CD4-positive, alpha-beta T cell treated with Interleukin-10 for 1 hour (primary cell): ENCODE measurements at places on chromosomes 7 and 10.
A peak's percentile ranks its signal among the peaks of the same experiment; 100 is the strongest.

GRCh38 chr10:31602541-31603234 lies 283.7 kb downstream of the ZEB1 start:
- DNase-seq = no peak

DNA sequence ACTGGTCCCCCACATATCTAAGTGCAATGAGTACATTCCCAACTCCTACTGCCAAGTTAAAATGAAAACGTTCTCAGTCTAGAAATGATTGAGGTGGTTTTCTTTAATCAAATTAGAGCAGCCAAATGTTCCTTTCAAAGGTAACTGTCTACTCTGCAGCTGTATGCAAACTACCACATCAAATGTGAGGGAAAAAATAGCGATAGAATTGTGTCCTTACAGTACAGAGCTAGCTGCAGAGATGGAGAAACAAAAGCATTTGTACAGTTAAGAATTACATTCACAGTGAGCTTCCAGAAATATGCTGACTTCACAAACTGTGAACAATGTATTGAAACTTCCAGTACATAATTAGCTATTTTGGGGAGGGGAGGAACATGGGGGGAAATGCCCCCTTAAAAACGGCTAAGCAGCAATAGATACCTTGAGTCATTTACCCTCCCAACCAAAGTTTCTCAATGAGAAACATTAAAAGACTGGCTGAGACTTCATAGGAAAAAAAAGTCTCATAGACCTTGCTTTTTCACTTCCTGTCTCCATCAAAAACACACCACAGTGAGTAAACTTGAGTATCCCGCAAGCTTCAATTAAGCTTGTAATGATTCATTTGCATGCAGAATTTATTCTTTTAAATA lies 22.9 kb downstream of the CDK6 start:
- DNase-seq = peak; percentile 41

DNA sequence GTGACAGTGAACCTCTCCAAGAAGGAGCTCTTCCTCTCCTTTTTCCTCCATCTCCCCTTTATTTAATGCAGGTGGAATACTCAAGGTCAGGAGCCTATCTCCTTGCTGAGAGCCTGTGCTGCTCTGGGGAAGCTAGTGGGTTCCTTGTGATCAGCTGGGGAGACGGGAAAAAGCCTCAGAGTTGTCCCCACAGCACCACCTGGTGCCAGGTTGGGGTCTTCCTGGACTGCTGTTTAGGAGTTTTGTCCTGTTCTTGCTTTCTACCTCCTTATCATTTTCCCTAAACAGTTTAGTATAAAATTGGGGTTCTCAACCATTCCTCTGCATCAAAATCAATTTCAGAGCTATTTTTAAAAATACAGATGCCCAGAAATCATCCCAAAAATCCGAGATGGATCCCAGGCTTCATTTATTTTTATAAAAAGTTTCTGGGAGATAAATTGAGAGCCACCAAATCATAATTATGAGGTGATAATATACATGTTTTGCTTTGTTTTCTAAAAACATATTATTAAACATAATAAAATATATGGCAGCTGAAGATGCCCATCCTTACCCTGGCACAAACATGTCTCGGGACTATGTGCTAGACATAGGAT lies 44.3 kb downstream of the MACC1 start:
- DNase-seq = no peak

DNA sequence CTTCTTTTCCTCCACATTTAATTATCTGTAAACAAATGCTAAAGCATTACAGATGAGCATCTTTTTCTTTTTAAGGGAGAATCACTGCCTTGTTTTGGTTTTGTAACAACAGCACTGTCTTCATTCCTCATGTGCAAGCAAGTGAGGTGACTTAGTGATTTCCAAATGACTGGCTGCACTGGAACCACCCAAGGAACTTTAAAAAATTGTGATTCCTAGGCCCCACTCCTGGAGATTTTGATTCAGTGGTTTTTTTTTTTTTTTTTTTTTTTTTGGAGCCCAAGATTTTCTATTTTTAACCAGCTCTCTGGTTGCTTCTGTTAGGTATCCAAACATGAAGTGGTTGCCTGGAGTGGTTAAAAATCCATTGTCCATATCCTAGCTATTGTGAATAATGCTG lies 176.2 kb downstream of the LRMDA start:
- DNase-seq = no peak

DNA sequence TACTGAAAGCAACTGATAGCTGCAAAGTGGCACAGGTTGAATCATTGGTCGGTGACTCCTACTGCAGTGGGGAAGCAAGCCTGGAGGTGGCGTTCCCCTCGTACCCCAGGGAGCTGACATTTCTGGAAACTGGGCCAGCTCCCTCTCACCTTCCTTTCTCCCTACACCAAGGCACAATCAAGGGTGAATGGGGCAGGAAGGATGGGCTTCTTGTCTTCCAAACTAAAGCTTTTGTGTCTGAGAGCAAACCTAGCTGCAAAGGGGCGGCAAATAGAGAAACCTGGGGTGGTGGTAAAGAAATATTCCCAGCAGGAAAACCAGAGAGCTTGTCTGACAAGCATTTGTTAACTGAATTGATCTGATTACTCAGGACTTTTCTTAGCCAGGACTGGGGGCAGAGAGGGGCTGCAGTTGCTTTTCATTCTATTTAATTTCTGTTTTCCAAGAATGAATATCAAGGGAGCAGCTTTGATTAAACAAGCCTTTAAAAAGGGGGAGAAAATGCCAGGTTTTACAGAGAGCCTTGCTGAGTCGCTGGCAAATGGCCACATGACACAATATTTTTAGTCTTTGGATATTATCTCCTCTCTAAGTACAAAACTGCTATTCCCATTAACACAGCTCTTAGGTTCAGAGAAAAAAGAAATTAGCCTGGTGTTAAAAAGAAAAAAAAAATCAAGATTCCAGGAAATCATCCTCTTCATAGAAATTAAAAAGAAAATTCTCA lies 27.8 kb downstream of the CDHR3 start:
- no peak for DNase-seq

GRCh38 chr10:117134056-117134305 lies 4.1 kb downstream of the VAX1 start:
- DNase-seq = no peak

GRCh38 chr10:114477285-114477684 lies 73.0 kb upstream of the AFAP1L2 start:
- no peak for DNase-seq

GRCh38 chr7:109835577-109835976 lies 1255.3 kb upstream of the LRRN3 start:
- DNase-seq = no peak

- DNase-seq = no peak
Measured at GRCh38 chr7:75546237-75547015, 54.3 kb downstream of the SPDYE5 start.

DNA sequence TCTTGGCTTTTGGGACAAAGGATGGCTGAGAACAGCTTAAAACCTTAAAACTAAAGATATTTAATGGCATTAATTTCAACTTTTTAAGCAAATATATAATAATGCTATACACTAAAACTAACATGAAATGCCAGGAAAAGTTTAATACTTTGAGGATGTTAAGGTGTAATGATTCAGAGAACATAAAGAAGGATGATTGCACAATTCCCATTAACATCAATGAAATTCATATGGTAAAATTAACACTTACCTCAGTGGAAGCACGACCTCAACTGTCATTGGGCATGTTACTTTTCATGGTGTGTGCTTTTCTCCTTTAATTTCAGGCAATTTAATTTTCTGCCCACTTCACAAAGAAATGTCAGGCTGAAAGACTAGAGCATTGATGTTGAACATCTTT lies 171.7 kb downstream of the KCND2 start:
- no peak for DNase-seq

GRCh38 chr10:127790066-127790624 lies 53.2 kb downstream of the FOXI2 start:
- DNase-seq = no peak

GRCh38 chr7:70487886-70488285 lies 644.1 kb upstream of the GALNT17 start:
- DNase-seq = no peak

DNA sequence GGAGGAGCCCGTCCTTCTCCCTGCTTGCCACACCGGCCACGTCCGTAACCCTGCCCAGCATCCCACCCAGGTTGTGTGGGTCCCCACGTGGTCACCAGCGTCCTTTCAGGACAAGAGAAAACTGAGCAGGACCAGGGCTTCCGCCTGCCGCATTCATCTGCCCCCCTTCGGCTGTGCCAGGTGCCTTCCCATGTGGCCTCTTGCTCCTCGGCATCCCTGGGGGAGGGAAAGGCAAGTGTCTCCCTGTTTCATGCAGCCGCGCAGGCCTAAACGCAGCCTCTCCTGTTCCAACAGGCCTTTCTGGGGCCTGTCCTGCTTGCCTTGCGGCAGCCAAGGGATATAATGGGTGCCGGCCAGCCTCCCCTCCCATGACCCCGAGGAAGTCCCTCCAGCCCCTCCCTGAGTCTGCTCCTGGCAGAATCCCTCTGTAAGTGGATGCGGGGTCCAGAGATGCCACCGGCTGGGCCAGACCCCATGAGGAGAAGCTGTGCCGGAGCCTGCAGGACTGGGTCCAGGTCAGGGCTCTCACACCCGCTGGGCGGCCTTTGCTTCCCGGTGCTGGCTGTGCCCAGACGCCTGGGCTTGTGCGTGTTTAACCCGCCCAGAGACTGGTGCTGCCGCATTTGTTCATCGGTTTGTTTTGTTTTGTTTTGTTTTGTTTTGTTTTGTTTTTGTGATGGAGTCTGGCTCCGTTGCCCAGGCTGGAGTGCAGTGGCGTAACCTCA lies 23.1 kb downstream of the SHH start:
- DNase-seq = no peak

DNA sequence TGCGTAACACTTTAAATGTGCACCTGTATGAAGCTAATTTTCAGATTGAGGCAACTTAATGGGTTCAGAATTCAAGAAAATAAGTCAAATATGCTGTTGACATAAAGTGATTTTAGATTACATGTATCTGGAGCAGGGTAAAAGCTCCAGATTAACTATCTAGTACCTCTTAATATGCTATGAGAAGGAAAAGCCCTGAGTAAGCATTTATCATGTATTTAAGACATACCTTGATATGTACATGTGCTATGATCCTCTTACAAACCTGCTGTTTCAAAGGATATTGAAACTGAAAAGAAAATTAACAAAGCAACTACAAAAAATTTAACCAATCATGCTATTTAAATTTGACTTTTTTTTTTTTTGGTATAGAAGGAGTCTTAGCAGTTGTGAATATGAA lies 4.5 kb downstream of the SPAG6 start:
- DNase-seq = no peak

- DNase-seq = peak; percentile 9
Measured at GRCh38 chr10:45433716-45434469, 59.9 kb downstream of the ALOX5 start.

DNA sequence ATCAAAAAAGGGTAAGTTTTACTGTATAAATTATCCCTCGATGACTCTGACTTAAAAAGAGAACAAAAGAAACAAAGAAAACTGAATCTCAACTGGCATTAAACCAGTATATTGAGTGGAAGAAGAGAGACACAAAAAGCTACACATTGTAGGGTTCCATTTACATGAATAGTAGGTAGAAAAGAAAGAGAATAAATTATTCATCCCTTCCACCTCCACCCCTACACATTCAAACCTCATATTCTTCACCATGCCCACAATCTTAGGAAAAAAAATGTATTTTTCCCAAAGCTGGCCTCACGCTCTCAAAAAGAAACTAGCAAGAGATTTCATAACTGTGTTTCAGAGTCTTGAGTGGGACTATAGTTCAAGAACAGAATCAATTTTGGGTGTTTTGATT lies 346.8 kb upstream of the AOAH start:
- no peak for DNase-seq

- DNase-seq = no peak
Measured at GRCh38 chr7:1369916-1370657, 89.2 kb downstream of the MICALL2 start.

DNA sequence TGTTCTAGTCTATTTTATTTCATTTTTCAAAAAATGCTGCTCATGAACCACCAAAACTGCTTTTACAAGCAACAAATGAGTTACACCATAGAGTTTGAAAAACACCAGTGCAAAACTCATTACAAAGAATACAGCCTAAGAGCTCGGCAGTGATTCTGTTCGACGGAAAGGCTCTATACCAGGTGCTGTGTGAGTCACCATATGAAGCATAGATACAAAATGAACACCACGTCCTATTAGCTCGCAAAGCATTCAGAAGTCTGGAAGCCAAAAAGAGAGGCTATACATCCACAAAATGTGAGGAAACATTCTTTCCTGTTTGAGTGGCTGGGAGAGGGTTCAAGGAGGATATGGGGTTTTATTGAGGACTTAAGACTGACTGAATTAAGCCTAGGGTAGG lies 136.1 kb downstream of the ATE1 start:
- no peak for DNase-seq

GRCh38 chr10:88932539-88933256 lies 19.9 kb downstream of the ACTA2 start:
- DNase-seq = peak; percentile 65

DNA sequence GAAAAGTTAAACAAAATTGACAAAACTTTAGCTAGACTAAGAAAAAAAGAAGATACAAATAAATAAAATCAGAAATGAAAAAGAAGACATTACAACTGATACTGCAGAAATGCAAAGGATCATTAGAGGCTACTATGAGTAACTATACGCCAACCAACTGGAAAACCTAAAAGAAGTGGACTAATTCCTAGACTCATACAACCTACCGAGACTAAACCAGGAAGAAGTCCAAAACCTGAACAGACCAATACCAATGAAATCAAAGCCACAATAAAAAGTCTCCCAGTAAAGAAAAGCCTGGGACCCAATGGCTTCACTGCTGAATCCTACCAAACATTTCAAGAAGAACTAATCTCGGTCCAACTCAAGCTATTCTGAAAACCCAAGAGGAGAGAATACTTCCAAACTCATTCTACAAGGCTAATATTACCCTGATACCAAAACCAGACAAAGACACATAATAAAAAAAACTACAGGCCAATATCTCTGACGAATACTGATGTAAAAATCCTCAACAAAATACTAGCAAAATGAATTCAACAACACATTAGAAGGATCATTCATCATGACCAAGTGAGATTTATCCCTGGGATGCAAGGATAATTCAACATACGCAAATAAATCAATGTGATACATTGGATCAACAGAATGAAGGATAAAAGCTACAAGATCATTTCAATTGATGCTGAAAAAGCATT lies 20.3 kb downstream of the ELAPOR2 start:
- DNase-seq = no peak

DNA sequence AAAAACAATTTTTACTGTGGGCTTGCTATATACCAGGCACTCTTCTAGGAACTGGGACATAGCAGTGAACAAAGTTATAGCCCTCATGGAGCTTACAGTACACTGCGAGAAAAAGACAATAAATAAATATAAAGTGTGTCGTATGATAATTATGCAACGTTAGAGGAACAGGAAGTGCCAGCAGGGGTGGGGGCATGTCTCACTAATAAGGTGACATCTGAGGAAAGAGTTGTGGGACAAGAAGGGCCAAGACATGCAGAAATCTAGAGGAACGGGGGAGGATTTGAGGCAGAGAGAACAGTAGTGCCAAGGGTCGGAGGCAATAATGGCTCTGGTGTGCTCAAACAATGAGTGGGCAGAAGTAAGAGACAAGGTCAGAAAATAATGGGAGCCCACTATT lies 52.8 kb downstream of the LMBR1 start:
- no peak for DNase-seq
